Activated CD8-positive, alpha-beta memory T cell treated with anti-CD3 and anti-CD28 coated beads, Interleukin-2, amount 10 ng/mL, durations not matched to agents 7 days and 5 days (primary cell): ENCODE measurements at places on chromosomes 7 and 10.

DNA sequence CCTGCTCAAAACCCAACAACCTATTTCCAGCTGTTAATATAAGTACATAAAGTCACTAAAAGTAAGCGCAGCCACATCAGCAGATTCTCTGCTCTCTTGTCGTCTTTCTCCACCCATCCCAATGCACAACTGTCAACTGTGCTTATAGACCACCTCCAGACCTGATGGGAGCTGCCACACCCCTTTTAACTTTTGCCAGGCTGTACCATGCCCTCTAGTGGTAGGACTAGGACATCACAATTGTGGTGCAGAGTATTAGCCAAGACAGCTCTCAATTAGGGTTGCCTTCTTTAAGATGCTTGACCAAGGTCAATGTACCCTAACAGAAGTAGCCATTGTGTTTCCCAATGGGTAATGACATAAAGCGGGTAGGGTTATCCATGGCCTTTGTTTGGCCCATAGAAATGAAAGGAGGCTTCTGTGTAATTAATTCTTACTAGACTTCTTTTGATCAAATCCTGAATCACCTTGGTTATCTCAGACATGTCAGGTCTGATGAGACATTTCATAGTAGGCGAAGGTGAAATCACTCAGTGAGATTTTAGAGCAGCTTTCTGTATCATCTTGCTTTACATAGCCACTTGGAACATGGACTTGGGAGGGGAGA, 68.1 kb downstream of the SCRN1 start:
- DNase-seq, result peak; percentile 61

DNA sequence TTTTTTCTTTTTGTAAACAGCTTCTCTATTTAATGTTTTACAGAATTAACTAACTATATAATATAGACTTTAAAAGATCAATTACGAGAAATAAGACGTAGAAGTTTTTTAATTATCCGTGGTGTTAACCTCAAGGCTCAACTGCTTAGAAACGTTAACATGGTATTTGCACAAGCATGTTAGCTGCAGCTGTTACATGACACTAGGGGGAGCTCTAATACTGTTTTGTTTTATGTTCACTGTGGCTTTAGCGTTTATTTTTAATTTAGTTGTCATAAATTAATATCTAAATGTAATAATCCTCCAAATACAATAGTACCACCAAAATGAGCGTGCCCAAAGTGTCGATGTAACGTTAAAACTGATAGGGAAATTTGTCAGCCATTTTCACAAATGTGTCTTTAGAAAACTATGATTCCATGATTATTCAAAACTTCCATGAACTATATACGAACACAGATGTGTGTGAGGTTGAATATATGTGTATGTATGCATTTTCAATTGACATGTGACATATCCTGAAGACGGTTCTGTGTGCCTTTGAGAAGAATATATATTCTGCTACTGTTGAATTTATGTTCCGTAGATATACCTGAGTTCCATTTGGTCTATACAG, 828.8 kb upstream of the MBL2 start:
- no peak for DNase-seq

- no peak for DNase-seq
Measured at GRCh38 chr7:108193594-108194498, 63.7 kb upstream of the LAMB4 start.

DNA sequence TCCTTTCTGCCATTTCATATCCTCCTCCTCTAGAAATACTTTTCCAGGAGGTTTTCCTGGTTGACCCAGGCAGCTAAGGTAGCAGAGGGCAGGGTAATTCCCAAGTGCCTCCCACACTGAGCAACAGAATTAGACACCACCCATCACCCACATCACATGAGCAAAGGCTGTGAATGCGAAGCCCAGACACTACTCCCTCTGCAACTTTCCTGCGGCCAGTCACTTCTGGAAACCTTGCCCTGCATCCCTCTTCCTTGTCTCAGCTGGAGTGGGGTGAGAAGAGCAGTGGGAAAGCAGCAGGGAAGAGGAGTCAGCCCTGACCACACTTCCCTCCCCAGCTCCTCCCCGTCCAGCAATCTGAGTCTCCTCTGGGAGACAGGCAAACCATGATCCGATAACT, 15.2 kb downstream of the TMEM176B start:
- no peak for DNase-seq

DNA sequence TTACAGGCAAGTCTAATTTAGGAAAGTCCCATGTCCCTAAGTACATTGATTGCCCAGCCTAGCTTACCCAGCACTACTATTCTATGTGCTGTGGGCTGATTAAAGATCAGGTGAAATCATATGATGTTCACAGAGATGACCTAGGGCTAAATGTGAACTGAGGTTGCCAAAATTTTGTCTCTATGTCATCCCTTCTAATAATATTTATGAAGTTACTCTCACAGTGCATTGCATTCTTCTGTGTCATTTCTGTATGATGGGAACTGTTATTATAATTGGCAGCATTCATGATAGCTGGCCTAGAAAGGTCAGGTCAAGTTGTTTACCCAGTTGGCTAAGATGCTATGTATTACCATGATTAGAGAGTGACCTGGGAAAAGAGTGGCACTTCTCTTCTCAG, 2.8 kb upstream of the PDK4 start:
- no peak for DNase-seq

DNA sequence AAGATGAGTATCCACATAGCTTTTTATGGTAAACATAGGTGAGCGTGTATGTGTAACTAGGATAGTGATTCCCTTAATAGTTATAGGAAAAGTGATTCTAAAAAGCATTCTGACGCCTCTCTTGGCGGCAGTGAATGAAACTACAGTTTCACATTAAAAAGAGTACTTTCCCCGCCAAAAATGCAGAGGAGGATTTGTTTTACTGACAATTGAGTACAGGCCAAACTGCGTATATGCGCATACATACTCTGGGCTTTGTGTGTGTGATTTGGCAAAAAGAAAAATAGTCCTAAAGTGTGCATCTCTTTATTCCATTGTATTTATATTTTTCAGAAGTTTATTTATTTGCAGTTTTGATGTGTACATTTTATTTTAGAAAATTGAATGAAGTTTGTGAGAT, 10.3 kb downstream of the CUL1 start:
- DNase-seq, result no peak

DNA sequence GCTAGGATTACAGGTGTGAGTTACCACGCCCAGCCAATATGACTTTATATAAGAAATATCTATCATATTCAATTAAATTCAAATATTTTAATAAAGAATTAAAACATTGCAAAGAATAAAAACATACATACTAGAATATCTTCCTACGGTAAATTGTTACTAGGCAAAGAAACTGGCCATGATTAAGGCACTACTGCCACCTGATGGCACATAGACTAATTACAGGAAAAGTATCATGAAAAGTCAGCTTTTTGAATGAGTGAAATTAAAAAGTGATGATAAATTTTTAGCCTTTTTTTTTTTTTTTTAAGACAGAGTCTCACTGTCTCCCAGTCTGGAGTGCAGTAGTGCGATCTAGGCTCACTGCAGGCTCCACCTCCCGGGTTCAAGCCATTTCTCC, 30.9 kb downstream of the MRPS33 start:
- DNase-seq, result no peak

- peak; percentile 28 for DNase-seq
Measured at GRCh38 chr7:128113839-128114238, 82.6 kb upstream of the LRRC4 start.

DNA sequence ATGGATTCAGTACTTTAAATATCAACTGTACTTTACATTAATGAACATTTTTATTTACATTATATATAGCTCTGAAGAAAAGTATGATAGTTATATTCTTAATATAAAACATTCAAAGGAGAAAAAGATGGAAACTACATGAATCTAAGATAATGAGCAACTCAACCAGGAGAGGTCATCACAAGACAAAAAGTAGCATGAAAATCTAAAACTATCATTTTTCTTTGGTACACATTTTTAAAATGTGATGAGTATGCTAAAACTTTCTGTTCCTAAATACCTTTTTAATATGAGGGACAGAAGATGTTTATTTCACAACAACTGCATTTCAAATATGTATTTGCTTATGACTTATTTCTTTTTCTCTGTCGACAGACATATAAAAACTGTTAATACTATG, 2.4 kb downstream of the CNTNAP2 start:
- no peak for DNase-seq

DNA sequence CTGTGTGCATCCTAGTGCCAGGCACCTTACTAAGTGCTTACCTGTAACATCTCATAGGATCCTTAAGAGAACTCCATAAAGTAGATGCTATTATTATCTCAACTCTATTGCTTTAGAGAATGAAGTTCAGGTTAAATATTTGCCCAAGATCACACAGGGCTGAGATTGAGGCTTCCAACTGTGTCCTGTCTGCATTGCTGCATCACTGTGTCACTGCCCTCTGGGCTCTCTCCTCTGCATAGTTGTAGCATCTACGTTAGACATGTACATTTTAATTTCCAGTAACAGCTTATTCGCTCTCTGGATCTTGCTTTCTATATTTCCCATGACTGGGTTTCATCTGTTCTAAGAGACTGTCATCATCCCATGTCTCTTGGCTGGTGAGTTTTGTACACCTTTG, 63.6 kb upstream of the FZD8 start:
- DNase-seq, result no peak

DNA sequence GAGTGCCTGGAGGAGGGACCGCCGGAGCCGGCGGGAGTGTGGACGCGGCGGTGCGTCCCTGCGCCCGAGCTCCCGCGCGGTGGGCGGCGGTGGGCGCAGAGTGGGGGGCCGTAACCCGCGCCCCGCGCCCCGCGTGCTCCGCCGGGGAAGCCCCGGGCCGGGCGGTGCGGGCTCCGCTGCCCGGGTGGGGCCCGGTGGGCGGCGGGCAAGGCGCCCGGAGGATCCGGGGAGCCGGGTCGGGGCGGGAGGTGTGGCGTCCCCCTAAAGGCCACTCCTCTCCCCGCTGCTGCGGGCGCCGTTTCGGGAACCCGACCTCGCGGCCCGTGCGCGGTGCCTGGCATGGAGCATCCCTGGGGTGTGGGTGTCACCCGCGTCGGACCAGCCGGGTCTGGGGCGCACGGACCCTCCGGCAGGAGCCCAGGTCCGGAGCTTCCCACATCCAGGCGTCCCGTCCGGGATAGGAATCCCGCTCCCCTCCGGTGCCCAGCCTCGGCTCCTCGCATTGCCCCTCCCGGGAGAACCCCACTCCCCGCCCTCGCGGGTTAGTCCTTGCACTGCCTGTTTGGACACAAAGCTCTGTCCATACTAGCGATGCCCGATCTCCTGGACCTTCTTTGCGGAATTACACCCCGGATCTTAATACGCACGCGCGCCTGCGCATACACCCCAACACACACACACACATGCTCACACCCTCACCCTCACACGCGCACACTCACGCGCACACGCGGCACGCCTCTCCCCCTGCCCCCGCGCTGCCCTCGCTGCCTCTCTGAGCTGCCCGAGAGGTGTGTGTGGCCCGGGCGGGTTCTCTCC, 723 bp downstream of the MTURN start:
- peak; percentile 56 for DNase-seq

DNA sequence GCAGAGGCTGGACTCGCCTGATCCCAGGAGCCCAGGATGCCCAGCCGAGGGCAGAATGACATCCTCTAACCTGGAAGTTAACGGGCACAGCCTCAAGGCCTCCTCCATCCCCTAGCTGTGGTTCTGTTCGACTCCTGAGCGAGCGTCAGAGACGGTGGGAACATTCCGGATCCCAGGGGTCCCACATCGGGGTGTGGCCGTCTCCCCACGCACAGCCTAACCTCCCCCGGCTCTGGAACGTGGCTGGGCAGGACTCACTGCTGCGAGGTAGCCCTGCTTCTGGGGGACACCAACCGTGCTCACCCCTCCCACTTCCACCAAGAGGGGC, 8.4 kb downstream of the FOXL3 start:
- no peak for DNase-seq

- no peak for DNase-seq
Measured at GRCh38 chr7:28815369-28815927, 142.7 kb downstream of the TRIL start.

- no peak for DNase-seq
Measured at GRCh38 chr7:19871102-19871501, 97.7 kb upstream of the TMEM196 start.

DNA sequence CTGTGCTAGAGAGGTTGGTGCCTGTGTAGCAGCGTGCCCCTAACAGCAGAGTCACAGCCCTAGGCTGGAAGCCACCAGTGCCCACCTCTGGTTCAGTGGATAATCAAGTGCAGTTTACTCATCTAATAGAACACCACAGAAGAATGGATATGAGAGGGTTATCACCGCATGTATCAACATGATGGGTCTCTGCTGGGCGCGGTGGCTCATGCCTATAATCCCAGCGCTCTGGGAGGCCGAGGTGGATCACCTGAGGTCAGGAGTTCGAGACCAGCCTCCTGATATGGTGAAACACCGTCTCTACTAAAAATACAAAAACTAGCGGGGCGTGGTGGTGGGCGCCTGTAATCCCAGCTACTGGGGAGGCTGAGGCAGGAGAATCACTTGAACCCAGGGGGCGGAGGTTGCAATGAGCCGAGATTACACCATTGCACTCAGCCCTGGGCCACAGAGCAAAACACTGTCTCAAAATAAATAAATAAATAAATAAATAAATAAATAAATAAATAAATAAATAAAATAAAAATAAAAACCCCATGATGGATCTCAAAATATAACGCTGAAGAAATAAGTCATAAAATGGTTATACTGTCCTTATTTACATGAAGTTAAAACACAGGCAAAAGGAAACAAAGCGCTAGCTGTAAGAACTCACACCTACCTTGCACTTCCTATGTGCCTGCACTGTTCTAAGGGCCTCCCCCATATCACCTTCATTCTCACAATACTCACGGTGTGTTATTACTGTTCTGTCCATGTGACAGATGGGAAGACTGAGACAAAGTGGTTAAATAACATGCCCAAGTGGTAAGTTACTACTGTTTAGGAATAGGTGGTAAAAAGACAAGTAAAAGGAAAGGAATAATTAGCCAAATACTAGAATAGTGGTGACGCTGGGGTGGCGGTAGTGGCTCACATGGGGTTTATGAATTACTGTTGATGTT, 70.9 kb downstream of the AMZ1 start:
- no peak for DNase-seq

DNA sequence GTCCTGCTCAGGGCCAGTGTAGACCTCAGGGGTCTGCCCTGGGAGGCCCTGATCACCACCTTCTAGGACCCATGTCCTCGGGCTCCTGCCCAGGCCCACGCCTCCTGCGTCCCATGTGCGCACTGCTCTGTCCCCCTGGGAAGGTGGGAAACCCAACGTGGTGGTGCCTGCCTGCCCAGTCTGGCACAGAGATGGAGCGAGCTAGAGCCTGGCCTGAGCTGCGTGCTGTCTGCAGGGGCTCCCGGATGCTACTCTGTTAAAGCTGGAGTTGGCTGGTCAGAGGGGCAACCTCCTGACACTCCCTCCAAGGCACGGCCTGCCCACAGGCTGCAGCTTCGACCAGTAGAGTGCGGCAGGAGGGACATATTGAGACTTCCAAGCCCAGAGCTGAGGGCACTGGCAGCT, 171.7 kb downstream of the DNAJB6 start:
- peak; percentile 29 for DNase-seq
